SK-N-SH (cell line): ENCODE measurements at places on chromosomes 7 and 10.

- DNase-seq: no peak
Observed at GRCh38 chr7:69334701-69335100, 263.6 kb upstream of the AUTS2 start.

DNA sequence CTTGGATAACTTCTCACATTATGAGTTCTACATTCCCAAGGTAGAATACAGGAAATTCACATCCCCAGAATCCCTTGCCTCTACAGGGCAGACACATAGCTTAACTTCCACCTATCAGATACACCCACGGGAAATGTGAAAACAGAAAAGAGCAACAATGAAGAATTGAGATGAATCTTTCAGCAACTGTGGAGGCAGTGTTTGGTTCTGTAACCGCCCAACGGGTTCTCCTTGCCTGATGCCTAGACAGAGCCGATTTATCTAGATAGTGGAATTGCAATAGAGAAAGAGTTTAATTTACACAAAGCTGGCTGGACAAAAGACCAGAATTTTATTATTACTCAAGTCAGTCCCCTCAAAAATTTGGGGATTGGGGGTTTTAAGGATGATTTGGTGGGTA, 138.8 kb downstream of the MTPAP start:
- no peak for DNase-seq

- DNase-seq: peak; percentile 72
Observed at GRCh38 chr10:98045785-98046389, 15.5 kb upstream of the CRTAC1 start.

DNA sequence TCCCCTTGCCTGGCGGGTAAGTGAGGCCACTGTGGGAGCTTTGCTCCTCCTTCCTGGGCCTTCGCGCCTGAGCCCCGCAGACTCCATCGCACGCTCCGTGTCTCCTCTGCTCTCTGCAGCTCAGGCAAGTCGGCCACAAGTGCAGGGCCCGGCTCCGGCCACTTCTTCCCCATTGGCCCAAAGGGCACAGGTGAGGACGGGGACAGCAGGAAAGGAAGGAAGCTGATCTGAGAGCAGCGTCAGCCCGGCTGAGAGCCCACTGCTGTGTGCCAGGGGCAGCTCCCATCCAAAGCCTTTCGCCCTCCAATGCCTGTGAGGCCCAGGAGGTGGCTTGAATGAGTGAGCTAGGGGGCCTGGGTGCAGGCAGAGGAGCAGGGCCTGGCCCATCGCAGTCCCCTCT, 33.7 kb upstream of the RHEB start:
- DNase-seq: no peak

DNA sequence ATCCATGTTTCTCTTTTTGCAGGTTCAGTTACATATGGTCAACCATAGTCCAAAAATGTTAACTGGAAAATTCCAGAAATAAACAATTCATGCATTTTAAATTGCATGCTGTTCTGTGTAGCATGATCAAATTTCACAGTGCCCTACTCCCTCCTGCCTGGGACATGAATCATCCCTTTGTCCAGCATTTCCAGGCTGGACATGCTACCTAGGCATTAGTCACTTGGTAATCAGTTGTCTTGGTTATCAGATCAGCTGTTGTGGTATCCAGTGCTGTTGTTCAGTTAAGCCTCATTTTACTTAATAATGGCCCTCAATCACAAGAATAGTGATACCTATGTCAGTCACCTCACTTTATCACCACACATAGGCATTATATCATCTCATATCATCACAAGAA, 7.3 kb upstream of the PNLIP start:
- DNase-seq: no peak

GRCh38 chr10:100370714-100371481, 23.9 kb downstream of the SCD start:
- no peak for DNase-seq

DNA sequence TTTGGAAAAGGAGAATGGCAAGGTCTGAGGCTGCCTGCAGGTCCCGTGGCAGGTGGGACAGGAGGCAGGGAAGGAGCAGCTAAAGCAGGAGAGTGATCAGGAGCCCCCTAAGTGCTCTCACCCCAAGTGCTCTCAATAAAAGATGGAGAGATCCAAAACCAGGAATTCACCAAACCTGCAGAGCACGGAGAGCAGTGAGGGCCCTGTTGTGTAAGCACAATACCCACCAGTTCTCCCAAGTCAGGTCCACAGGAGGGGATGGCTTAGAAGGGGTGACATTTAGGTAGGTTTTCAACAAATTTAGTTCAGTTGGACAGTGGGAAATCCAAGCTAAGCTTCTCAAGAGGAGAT, 40.8 kb downstream of the GNA12 start:
- no peak for DNase-seq

DNA sequence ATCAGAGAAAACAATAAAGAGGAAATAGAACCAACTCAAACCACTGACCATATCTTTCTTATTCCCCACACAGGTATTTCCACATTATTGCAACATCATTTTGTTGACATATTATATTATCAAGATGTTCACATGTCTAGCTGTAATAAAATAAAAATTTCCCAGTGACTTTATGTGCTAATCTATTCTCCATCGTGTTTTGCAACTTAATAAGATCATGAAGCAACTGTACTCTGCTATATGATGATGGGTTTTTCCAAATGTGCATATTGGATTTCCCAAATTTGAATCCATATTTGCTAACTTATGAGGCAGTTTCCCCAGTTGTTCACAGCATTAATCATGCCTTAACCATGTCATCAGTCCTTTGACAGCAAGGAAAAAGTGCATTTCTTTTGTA, 127.8 kb downstream of the ITGB8 start:
- DNase-seq: no peak

DNA sequence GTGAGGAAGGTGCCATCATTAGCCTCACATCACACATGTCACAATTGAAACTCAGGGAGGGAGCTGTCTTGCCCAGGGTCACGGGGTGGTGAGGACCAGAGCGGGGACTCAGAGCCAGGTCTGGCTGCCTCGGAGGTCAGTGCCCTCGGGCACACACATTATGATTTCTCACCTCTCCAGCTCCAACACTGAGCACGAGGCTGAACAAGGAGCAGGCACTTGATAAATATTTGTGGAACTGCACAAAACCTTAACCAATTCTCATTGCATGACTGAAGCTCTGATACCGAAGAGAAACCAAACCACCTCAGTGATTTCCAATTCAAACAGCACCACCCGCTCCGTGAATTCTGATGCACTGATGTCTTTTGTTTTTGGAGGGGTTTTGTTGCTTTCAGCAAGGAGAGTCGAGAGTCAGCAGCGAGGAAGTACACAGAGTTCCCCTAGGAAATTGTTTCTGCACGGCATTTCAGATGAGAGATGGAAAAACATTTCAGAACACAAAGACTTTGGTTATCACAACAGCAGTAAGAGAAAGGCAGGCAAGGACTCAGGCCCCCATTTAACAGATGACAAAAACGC, 55.3 kb upstream of the ZMIZ1 start:
- no peak for DNase-seq

DNA sequence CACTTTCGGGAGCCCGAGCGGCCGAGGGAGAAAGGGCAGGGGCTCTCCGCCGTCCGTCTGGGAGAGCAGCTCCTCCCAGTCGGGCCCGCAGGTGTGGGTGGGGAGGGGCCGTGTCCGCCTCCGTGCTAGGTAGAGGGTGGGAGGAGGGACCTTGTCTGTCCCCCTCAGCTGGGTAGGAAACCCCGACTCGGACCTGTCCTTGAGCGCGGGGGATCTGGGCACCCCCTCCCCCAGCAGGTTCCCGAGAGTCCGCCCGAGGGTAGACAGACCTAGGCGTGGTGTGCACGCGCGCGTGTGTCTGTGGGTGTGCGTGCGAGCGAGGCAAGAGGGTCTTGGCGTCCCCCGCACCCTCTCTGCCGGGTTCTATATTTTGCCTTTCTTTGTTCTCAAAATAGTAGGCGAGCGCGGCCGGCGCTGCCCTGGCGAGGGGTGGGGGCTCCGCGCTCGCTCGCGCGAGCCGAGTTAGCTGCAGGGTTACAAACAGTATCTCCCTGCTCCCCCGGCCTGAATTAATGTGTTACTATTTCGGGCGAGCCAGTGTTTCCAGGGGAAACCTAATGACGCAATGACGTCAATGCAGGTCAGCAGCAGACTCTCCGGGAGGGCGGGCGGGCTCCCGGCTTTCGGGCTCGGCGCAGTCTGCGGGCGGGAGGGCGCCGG, 73.9 kb upstream of the LEP start:
- peak; percentile 96 for DNase-seq

GRCh38 chr7:85014936-85015660, 171.8 kb downstream of the SEMA3D start:
- DNase-seq: no peak
